COLO829 (cell line): ENCODE measurements at places on chromosomes 13 and 19.

DNA sequence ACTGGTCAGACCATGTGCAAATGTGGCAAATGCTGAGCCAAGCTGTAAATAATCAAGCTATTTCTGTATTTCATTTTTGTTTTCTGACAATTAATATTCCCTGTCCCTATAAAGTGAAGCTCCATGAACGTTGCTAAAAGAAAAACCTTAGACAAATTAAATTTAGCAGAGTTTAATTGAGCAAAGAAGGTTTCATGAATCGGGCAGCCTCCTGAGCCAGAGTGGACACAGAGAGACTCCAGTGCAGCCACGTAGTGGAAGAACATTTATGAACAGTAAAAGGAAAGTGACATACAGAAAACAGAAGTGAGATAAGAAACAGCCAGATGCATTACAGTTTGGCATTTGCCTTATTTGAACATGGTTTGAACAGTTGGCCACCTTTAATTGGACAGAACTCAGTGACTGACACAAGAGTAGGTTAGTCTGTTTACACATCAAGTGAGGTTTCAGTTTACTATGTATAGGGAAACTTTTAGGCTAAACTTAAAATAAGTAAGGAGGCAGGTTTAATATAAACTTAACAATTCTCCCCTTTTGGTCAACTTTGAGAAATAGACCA, 69.7 kb downstream of the UFM1 start:
- no peak for DNase-seq

DNA sequence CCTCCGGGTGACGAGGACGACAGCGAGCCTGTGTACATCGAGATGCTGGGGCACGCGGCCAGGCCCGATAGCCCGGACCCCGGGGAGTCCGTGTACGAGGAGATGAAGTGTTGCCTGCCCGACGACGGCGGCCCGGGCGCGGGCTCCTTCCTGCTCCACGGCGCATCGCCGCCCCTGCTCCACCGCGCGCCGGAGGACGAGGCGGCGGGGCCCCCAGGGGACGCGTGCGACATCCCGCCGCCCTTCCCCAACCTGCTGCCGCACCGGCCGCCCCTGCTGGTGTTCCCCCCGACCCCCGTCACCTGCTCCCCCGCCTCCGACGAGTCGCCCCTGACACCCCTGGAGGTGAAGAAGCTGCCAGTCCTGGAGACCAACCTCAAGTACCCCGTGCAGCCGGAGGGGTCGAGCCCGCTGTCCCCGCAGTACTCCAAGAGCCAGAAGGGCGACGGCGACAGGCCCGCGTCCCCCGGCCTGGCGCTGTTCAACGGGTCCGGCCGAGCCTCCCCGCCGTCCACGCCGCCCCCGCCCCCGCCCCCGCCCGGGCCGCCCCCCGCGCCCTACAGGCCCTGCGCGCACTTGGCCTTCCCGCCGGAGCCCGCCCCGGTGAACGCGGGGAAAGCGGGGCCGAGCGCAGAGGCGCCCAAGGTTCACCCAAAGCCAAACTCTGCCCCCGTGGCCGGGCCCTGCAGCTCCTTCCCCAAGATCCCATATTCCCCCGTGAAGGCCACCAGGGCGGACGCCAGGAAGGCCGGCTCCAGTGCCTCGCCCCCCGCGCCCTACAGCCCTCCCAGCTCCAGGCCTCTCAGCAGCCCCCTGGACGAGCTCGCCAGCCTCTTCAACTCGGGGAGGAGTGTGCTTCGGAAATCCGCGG, 511.3 kb downstream of the MYO16 start:
- no peak for DNase-seq

GRCh38 chr19:40974633-40975037, 16.4 kb upstream of the CYP2B6 start:
- DNase-seq = peak; percentile 50

DNA sequence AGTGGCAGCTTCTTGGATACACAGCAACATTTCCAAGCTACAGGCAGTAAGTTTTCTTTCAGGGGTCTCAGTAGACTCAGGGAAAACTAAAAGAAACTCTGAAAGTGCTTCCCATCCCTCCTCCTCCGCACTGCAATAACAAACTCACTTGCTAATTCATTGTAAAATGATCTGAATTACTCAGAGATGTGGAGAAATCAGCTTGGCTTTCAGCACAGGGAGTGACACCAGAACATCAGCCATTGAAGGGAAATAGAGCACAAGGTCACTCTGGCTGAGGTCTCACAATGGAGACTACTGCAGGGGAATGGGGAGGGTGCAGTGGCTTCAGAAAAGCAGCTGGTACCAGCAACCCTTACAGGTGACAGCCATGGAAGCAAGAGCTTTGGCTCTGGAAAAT, 137.3 kb upstream of the SERP2 start:
- no peak for DNase-seq

GRCh38 chr13:30932481-30933353, at the start of gene TEX26:
TSS of gene TEX26 (plus strand) at chr13:30932656. CDS start at chr13:30932716, 60 bp downstream.
- DNase-seq = no peak

DNA sequence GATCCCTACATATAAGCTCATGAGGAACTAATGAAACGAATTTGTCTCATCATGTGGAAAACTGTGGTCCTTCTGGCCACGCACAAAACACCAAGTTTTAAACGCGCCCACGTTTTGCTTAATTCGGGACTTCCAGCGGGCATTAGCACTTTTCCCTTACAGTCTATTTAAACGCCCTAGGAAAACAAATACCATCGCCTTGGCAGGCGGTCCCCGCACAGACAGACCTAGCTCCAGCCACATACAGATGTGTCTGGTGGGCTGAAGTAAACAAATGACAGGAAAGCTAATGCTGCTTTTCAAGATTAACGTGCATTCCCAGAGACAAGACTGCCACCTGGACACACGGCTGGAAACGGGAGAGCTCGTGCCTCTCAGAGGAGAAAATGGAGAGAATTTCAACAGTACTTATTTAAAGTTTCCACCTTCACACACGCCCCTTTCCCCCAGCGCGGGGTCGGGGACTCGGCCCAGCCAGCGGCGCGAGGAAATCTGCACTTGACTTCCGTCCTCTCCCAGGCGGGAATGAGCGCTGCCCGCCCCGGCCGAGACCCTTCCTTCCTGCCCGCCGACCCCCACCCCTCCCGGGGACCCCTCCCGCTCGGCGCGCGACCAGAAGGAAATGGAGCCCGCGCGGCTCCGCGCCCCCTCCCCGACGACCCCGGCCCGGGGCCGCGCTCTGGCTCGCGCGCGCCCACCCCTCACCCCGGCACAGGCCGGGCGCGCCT, 931 bp downstream of the USP12 start:
- no peak for DNase-seq

DNA sequence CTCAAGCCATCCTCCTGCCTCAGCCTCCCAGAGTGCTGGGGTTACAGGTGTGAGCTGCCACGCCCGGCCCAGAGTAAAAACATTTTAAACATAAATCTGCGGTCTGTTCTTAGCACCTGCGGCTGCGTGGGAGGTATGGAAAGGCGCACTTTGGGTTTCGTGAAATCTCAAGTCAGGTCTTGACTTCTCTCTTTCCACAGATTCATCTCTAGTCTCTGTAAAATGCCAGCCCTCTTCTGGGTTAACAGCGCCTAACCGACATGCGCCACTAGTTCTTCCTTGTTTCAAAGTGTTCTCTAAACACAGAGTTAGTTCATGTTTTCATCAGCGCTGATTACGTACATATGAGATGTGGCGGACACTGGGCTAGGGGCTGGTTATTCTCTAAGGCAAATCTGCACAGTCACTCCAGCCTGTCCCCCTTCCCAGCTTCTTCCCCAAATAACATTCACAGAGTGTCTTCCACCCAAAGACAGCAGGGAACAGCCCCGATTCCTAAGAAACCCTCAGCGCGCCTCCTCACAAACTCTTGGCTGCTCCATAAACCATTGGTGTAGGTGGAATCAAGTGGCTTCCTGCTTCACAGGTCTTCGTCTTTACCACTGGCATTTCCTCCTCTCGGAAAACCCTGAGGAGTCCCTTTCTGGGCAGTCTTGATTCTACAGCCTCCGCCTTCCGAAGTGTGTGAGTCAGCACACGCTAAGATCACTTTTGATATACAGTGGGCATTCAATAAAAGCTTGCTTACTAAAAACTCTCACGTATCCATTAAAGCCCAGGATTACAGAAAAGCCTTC, 1.4 kb downstream of the PARP4 start:
- peak; percentile 70 for DNase-seq

- DNase-seq = peak; percentile 48
Observed at GRCh38 chr19:51259348-51260245, 8.7 kb downstream of the SIGLECL1 start.

DNA sequence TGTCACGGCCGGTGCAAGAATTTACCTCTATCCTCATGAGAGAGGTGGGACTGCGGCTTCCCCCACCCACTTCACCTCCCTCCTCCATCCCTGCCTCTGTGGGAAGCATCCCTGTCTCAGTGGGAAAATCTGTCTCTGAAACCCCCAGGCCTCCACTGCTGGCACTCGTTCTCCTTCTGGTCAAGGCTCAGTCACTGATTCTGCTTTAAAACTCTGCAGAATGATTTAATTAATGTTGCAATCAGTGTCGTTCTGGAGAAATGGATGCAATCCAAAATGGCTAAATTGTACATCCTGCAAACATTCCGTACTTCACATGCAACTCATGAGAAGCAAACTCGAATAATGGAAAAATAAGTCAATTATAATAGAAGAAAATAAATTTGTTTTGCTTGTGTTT, 5.6 kb downstream of the RASL11A start:
- DNase-seq = no peak

DNA sequence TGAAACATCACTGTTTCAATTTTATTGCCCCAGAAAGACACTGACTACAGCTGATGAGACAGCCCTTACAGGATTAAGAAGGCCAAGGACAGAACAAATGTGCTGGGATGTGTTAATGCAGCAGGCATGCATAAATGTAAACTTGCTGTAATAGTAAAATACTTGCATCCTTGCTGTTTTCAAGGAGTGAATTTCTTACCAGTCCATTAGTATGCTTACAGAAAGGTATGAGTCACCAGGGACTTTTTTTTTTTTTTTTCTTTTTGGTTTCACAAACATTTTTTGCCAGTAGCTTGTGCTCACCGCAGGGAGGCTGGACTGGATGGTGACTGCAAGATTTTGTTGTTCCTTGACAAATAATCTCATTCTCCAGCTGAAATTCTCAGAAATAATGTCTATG, 55.1 kb downstream of the GPR180 start:
- peak; percentile 42 for DNase-seq

GRCh38 chr13:66992719-66993118, 237.4 kb downstream of the PCDH9 start:
- DNase-seq = no peak

DNA sequence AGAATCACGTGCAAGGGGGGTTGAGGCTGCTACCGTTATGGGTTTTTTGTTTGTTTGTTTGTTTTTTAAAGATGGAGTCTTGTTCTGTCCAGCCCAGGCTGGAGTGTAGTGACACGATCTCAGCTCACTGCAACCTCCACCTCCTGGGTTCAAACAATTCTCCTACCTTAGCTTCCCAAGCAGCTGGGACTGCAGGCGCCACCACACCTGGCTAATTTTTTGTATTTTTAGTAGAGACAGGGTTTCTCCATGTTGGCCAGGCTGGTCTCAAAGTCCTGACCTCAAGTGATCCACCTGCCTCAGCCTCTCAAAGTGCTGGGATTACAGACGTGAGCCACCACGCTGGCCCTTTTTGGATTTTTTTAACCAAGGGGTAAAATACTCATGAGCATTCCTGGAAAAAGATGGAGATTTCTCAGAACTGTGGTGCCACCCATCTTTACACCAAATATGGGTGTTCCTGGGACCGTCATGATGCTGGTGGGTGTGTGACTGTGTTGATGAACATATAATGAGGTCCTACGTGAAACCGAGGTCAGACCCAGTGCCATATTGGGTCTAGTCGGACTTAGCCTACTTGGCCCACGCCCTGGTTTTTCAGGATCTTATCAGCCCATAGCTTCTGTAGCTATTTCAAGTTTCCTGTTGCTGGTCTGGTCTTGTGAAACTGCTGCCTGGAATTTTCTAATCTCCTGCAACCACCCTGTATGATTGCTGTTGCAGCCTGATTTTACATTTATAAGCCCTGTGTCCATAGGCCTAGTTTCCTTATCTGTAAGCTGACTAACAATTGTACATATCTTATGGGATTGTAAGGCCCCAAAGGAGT, 6.2 kb downstream of the PPP1R15A start:
- no peak for DNase-seq

DNA sequence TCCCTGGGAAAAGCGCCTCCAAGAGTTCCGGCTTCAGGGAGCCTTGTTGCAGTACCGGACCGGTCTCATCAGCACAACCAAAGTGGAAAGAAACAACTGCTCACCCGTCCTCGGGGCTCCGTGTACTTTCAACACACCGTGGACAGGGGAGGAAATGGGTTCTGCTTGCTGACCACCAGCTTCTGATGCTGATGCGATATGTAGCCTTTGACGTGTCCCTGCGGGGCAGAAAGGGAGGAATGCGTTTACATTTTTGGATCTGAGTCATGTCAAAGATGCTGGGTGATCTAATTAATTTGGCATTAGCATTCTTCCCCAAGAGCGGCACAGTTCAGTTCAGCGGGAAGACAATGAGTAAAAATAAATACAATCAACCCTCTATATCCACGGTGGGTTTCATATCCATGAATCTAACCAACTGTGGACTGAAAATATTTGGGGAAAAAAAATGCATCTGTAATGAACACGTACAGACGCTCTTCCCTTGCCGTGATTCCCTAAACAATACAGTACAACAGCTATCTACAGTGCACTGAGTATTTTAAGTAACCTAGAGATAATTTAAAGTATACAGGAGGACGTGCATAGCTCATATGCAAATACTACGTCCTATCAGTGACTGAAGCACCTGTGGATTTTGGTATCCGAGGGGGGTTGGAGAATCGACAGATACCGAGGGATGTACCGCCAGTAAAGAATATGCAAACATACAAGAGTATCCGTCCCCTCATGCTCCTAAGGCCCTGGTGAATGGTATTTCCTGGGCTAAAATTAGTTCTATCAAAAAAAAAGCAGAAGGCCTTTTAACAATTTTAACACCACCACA, 19.8 kb downstream of the PROZ start:
- peak; percentile 49 for DNase-seq

DNA sequence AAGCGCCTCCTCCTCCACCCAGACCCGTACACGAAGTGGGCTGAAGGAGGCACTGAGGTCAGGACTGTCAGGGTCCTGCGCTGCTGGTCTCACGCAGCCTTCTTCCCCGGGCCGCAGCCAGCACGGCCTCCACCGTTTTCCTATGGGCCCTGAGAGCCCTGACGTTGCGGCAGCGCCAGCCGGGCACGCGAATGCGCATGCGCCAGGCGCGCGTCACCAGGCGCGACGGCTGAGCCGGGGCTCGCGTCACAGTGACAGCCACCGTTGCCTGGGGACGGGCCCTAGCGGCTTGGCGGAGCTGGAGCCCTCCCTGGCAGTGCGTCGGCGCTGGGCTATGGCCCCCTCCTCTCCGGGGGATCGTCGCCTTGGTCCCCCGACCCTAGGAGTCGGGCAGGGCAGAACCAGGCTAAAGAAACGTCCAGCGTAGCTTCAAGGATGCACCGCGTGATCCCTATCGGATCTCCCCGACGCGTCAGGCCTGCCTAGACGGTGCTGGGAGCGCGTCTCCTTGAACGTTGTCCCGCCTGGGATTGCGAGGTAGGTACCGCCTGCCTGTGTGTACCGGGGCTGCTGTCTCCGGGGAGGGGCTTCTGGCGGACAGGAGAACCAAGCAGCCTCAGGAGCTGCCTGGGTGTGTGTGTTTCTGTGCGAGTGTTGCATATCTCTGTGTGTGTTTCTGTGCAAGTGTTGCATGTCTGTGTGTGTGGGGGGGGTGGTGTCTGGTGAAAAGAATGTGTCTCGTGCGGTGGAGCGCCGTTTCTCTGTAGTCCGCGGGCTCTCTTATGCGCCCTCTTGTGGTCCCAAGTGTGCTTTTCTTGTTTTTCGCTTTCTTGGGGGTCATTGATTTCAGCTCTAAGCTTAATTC, 43.2 kb downstream of the ZNF571 start:
- DNase-seq = no peak
